LNCaP clone FGC (cell line): ENCODE measurements at places on chromosomes 7 and 10.

DNA sequence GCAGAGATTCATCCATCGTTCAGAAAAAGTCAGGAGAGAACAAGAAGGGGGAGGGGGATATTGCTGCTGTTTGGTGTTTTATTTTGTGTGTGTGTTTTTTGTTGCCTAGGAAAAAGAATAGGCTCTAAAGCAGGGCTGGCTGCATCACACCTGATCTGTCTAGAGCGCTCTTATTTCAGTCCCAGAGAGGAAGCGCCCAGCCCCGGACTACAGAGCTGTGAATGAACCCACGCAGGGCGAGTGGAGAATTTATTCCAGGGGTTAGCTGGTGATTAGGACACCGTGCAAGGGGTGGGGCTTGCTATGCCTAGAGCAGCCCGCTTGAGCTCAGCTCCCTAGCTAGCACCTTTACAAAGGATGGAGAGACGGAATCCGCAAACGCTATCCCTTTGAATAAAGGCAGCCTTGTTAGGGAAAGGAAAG is 621 bp upstream of the FAM13C start:
- peak; percentile 15 for DNase-seq

- DNase-seq: no peak
Observed at GRCh38 chr10:60044971-60045370, 138.6 kb upstream of the CCDC6 start.

GRCh38 chr10:103855852-103856796 is 748 bp upstream of the SH3PXD2A start:
- DNase-seq: no peak

GRCh38 chr10:76717141-76717540 is 920.5 kb downstream of the KCNMA1 start:
- DNase-seq: no peak

GRCh38 chr7:117114272-117114671 is 161.0 kb downstream of the ST7 start:
- peak; percentile 18 for DNase-seq

GRCh38 chr7:139078911-139079310 is 30.6 kb downstream of the ZC3HAV1 start:
- DNase-seq: no peak

DNA sequence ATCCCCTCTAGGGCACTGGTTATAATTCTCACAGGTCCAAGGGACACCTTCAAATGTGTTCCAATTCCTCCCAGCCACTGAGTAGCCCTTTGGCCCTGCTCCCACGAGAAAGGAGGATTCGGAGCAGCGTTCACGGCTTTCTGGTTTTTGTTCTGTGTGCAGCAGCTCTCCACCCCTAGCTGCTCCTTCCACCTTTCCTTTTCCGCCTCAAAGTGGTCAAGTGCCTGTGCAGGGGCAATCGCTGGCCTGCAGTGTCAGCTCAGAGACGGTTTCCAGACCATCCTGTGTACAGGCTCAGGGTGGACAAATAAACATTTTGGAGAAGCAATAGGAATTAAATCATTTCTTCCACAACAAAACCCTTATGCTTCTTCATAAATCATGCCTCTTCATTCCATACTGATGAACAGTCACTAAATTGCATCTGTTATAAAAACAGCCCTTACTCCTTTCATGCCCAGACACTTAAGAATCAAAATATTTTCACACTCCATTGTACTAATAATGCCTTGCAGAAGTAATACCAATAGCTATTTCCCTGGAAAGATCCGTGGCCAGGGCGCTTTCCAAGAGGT is 1.1 kb downstream of the KIAA1549 start:
- no peak for DNase-seq

- DNase-seq: no peak
Observed at GRCh38 chr10:89625041-89625765, 19.8 kb downstream of the PANK1 start.

DNA sequence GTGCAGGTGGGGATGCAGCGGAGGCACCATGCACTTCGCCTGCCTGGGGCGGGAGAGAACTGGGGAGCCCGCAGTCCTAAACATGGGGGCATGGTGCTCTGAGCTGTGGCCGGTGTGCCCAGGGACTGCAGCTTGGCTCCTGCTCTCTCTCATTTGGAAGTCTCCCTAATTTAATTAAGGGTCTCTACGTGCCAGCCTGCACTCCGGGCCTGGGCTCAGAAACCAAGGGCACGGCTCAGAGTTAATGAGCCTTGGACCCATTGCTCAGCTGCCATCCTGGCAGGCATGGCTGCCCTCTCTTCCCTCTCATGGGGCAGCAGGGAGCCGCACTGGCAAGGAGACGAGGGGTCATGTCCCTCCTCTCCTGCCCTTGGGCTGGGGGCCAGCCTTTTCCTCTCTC is 115.6 kb downstream of the CDH23 start:
- no peak for DNase-seq

DNA sequence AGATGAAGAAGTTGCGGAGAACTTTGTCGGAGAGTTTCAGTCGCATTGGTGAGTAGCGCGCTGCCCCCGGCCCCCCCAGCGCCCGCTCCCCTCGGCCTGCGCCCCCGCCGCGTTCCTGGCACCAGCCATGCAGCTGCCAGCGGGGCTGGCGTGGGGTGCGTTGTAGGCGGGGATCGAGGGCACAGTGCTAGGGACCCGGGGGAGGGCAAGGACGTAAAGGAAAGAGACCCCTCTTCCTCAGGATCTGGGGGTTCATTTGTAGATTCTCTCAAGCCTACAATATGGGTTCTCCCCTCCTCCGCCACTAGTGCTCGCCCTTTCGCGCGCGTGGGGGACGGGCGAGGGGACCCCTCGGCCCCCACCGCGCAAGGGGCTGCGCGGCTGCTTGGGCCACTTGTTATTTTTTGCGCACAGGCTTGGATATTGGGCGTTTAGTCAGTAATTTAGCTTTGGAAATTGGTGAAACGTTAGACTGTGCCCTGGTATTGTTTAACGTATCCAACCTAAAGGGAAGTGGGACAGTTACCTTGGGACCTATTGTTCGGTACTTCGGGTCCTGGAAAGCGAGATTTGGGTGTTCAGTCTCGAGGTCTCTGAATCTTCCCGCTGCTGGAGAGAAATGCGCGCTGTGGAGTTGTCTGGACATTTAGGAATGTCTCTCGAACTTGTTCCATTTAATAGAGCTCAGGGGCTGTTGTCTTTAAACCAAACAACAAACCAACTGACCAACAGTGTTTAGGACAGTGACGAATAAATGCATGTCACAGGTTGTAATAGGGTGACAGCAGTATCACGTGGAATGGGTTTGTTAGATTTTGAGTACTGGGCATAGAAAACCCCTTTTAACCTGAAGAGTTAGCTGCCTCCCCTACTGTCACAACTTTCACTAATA is 796 bp downstream of the CDK14 start:
- DNase-seq: no peak

- DNase-seq: no peak
Observed at GRCh38 chr10:31939797-31940708, 11.4 kb upstream of the ARHGAP12 start.

DNA sequence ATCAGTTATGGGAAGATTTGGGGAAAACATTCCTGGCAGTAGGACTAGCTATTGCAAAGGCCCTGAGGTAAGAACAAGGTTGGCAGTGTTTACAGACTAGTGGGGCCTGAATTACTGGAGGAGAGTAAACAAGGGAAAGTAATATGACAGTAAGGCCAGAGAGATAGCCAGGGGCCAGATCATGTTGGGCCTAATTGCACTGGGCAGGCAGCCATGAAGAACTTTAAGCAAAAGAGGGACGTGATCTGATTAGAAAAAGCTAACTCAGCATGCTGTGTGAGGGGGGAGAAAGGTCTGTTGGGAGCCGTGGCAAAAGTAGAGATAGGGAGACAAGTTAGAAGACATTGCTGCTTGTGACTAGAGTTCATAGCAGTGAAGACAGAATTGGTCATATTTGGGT is 9.2 kb downstream of the NUP42 start:
- peak; percentile 60 for DNase-seq

GRCh38 chr7:140218656-140219055 is 41.9 kb upstream of the KDM7A start:
- DNase-seq: no peak

GRCh38 chr7:43302211-43302711 is 189.8 kb downstream of the HECW1 start:
- DNase-seq: no peak

DNA sequence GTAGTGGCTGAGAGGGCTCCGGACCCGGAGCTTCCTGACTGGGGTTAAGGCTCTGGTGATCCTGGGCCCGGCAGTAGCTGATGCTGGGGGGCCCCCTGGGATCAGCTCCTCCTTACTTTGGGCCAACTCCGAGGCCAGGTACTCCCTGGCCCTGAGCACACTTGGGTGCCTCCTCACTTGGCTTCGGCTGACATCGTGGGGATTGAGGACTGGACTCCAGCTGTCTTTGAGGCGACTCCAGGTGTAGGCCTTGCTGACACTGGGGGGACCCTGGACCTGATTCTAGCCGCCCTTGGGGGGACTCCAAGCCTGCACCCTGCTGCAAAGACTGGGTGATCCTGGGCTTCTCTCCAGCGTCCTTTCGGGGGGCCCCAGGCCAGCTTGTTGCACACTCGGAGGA is 170.5 kb downstream of the HIBADH start:
- DNase-seq: no peak

DNA sequence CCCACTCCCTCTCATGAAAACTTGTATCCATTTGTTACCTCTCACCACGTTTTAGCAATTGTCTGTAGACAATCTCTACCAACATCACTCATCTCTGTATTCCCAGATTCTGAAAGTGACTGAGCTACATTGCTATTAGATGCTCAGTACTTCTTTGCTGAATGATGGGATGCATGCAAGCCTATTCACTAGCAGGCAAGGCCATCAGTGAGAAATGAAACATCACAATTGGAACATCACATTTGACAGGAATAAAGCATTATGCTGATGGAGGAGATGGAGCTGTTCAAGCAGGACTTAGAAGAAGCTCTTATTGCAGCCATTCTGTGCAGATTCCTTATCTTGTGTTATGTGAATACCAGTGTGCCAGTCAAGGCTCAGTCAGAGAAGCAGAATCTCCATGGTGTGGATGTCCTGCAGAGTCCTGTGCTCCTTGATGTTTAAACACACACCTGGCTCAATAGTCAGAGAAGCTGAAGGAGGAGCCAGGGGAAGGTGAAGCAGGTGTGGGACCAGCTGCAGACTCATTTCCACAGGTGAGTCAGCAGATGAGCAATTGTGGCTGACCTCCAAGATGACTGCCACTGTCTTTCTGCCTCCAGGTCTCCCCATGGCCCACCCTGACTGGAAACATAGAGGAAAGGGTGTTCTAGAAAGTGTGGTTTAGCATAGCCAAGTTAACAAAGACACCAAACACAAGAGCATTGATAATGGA is 965.5 kb downstream of the GRID1 start:
- no peak for DNase-seq

DNA sequence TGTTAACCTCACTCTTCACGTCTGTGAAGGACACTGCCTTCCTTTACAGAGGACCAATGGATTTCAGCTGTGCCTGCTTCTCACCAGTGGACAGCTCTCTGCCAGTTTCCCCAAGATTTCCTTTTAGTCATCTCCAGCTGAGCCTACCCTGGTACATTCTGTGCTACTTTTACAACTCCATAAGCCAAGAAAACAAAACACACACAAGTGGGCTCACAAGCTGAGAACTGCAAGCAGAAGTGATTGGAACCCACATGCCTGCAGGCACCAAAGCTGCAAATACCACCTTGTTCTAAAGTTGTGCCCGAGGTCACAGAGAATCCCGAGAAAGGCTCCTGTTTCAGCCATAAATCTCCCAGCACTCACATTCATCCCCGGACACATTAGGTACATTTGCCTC is 636.8 kb downstream of the PHTF2 start:
- DNase-seq: no peak

DNA sequence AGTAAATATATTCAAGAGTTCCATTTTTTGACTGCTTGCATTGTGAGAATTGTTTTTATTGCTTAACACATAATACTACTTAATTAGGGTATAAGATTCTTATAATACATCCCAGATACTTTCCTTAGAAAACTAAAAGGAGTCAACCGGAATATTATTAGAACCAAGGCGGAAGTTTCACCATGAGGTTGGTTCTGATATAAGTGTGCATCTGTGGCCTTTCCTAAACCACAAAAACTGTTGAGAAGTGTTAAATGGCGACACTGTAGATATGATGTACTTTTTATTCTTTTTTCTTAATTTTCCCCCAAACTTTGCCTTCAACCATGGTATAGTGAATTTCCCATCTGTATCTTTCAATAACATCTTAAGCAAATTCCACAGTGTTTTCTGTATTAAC is 32.3 kb upstream of the INHBA start:
- DNase-seq: no peak

DNA sequence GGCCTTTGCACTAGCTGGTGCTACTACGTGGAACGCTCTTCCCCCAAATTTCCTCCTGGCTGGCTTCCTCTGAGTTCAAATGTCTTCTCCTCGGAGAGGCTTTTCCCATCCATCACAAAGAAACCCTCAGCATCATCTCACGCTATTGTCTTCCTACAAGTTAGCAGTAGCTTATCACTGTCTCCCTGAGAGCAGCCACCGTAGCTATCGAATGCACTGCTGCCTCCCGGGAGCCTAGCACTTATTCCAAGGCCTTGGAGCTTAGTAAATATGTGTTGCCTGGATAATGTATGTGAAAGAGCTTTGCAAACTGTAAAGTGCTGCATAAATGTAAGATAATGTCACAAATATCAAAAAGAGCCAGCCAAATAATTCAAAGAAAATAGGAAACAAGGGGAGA is 124.4 kb downstream of the KCNMA1 start:
- no peak for DNase-seq

GRCh38 chr7:112190120-112190519 is 16.1 kb downstream of the DOCK4 start:
- DNase-seq: no peak

DNA sequence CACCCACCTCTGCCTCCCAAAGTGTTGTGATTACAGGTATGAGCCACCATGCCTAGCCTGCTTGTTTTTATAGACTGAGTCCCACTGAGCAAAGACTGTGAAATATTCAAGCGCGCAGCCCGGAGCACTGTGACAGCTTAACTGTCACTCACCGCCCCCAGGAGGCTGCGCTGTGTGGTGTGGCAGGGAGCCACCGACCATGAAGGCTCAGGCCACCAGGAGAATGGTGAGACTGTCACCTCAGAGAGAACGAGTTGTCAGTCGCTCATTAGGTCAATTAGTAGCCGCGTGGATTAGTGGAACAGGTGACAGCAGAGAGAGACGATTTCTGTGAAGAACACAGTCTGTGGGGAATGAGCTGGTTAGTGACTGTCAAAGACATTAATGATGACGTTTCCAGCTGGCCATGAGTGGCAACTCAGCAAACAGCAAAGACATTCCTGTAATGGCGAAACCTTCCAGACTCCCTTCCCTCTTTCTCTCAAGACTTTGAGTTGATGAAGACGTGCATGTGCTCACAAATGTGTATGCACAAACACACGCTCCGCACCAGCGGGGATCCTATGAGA is 64.5 kb downstream of the CYCS start:
- DNase-seq: no peak

- DNase-seq: no peak
Observed at GRCh38 chr10:129662426-129662825, 195.4 kb downstream of the MGMT start.

GRCh38 chr10:22736134-22736533 is 21.8 kb upstream of the PIP4K2A start:
- DNase-seq: no peak

DNA sequence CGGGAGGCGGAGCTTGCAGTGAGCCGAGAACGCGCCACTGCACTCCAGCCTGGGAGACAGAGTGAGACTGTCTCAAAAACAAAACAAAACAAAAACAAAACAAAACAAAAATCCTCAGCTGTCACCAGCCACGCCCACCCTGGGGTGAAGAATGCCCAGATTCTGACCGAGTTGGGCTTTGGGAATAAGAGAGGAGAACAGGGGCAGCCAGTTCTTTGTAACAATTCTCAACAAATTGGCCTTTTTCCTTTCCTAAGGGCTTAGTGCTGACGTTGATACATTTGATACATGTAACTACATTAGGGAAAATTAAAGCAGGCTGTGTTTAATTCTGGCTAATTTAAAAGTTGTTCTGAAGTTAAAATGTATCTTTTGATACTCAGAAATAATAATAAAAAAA is 121.0 kb downstream of the EPC1 start:
- DNase-seq: no peak
